Stimulated activated CD4-positive, alpha-beta T cell treated with anti-CD3 and anti-CD28 coated beads, Interleukin-15, amount 100 ng/mL, for 24 hours (primary cell): ENCODE measurements at places on chromosomes 7 and 10.

- peak; percentile 9 for DNase-seq
These were observed 787 bp upstream of the PLEKHA1 start for GRCh38 chr10:122373721-122374120.

- DNase-seq: no peak
These were observed 9.9 kb downstream of the VIM start for GRCh38 chr10:17237915-17238444.

DNA sequence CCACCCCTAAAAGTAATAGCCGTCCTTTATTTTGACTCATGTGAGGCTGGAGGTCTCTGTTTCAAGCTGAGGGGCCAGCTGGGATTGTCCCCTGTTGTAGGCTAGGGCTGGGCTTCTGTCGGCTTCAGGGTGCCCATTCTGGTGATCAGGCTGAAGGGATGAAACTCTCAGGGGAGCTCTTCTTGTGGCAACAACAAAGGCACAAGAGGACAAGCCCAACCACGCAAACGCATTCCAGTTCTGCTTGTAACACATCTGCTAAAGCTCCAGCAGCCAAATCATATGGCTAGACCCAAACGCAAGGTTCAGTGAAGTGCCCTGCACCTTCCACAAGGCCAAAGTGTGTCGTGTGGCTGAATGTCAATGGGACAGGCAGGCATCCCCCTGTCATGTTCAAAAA is 405.7 kb downstream of the INHBA start:
- DNase-seq: no peak

DNA sequence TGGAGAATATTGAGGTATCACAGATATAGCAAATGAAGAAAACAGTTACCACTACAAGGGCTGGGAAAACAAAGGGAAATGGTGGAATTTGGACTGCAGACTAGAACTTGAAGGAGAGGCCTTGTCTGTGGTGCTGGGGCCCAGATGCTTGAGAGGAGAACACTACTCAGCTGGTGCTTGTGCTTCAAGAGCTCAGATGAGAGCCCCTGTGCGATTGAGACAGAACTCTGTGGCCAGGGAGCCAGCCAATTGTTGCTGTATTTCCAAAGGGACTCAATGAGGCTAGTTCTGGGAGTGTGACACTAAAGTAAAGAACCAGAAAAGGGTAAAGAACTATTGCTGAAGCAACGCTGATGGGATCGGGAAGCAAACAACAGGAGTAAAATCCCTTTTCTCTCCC is 406.5 kb upstream of the SEMA3D start:
- no peak for DNase-seq

DNA sequence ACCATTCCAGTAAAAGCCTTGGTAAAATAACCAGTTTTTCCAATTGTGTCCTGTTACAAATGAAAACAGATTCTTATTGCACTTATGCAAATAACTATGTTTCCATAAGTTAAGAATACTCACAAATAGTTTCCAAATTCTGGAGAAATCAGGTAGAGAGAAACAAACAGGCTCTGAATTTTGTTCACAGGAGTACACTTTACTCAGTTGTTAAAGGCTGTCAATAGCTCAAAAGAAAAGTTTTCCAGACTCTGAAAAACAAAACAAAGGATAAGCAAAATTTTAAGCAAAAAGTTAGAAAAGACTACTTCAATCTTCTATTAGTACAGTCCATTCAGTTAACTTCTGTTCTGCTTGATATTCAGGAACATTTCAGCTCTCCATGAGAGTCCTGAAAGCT is 32.8 kb upstream of the ZNF365 start:
- no peak for DNase-seq

GRCh38 chr7:111855842-111856227 is 293.5 kb upstream of the IMMP2L start:
- no peak for DNase-seq

- no peak for DNase-seq
These were observed 15.3 kb downstream of the POLL start for GRCh38 chr10:101572785-101573184.

DNA sequence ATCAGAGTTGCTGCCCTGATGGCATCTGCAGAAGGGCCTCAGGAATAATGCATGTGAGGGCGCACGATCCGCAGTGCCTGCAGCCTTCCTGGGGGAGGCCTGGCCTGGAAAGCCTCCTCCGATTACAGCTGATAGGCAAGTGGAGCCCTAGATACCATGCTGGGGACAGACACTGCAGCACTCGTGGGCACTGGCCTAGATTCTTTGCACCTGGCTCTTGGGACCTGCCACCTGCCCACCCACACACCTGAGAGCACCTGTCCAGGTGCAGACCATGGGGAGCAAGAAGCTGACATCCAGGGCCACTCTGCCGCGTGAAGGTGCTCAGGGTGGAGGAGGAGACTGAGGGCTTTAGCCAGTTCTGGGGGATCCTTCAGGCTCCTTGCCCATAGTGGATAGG is 14.8 kb downstream of the YKT6 start:
- no peak for DNase-seq

DNA sequence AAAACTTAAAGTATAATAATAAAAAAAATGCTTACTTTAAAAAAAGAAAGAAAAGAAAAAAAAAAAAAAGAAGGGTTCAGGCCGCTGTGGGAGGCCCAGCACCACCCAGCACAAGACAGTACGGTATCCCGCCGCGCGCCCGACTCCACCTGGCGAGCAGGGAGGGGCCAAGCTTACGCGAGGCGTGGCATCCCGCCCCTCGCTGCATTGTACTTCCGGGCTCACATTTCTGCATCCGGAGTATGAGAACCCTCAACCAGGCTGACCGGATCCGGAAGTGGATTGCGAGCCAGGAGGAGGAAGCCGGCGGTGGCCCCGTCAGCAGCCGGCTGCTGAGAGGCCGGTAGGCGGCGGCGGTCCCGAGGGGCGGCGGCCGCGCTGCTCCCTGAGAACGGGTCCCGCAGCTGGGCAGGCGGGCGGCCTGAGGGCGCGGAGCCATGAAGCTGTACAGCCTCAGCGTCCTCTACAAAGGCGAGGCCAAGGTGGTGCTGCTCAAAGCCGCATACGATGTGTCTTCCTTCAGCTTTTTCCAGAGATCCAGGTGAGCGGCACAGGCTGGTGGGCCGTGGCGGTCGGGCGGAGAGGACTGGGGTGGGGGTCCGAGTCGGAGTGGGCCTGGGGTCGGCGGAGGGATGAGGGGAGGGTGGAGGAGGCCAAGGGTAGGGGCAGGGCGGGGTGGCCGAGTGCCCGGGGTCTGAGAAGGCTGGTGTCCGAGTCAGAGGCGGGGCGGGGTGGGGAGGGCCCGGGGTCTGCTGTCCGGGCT is at the start of gene YKT6:
Gene YKT6 (plus strand): TSS at position 280 of the 763 bp plus-strand sequence. CDS start 158 bp downstream, at position 438.
- peak; percentile 97 for DNase-seq

DNA sequence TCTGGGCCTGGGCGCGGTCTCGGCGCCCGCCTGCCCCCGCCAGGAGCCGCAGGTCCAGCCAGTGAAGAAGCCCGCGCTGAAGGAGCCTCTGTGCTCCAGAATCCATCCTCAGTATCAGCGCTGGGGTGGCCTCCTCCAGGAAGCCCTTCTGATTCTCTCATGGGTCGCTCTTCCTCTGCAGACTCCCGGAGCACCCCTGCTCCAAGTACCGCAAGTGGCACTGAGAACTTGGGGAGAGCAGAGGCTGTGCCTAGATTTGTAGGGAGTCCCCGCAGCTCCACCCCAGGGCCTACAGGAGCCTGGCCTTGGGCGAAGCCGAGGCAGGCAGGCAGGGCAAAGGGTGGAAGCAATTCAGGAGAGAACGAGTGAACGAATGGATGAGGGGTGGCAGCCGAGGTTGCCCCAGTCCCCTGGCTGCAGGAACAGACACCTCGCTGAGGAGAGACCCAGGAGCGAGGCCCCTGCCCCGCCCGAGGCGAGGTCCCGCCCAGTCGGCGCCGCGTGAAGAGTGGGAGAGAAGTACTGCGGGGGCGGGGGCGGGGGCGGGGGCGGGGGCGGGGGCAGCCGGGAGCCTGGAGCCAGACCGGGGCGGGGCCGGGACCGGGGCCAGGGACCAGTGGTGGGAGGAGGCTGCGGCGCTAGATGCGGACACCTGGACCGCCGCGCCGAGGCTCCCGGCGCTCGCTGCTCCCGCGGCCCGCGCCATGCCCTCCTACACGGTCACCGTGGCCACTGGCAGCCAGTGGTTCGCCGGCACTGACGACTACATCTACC is at the start of gene ALOX5:
Gene ALOX5 (plus strand): TSS at position 641 of the 774 bp plus-strand sequence. CDS start 64 bp downstream, at position 705.
- DNase-seq: peak; percentile 37

DNA sequence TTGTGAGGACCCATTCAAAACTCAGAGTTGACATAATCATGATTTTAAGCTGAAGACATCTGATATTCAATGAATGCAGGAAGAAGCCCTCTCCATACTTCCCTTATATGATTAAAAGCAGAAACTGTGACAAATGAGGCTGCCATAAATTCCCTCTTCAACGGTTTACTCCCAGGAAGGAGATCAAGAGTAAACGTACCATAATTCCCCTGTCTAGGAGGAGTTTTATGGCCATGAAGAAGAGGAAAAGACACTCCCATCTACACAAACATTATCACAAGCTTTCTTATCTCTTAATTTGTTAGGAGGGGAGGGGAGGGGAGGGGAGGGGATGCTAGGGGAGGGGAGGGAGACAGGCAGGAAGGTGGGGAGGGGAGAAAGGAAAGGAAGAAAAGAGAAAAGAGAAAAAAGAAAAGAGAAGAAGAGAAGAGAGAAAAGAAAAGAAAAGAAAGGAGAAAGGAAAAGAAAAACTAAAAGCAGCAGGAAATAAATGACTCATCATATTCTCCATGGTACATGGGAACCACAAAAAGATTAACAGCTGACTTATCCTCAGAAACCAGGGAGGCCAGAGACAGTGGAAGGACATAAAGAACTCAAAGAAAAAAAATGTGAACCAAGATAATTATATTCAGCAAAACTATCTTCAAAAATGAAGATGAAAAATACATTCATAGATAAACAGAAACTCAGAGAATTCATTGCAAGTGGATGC is 121.6 kb downstream of the ALOX5 start:
- no peak for DNase-seq

- DNase-seq: no peak
These were observed 89.0 kb upstream of the PHYHIPL start for GRCh38 chr10:59087486-59087885.

GRCh38 chr7:26857506-26858240 is 6.7 kb downstream of the SKAP2 start:
- DNase-seq: peak; percentile 9

DNA sequence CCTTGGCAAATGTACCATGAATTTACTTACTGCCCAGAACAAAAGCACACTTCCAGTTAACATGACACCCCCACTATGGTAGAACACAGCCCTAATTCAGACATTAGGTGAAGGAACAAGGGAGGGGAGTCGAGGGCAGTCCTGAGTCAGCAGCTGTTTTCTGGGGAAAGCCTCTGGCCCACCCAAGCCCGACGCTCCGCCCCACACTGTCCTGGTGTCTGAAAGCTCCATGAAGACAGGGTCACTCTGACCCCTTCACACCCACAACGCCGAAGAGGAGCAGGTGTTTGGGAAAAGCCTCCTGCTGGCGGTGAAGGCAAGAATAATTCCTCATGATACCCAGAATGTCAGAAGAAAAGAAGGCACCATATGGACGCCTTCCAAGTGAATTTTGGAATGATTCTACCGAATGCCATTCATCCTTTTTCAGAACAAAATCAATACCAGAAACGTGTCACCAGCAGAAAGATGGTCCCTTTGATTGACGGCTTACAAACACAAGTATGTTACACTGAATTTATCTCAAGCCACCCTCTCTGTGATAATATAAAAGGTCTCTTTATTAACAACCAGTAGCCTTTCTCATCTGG is 172.1 kb downstream of the DIP2C start:
- DNase-seq: no peak

DNA sequence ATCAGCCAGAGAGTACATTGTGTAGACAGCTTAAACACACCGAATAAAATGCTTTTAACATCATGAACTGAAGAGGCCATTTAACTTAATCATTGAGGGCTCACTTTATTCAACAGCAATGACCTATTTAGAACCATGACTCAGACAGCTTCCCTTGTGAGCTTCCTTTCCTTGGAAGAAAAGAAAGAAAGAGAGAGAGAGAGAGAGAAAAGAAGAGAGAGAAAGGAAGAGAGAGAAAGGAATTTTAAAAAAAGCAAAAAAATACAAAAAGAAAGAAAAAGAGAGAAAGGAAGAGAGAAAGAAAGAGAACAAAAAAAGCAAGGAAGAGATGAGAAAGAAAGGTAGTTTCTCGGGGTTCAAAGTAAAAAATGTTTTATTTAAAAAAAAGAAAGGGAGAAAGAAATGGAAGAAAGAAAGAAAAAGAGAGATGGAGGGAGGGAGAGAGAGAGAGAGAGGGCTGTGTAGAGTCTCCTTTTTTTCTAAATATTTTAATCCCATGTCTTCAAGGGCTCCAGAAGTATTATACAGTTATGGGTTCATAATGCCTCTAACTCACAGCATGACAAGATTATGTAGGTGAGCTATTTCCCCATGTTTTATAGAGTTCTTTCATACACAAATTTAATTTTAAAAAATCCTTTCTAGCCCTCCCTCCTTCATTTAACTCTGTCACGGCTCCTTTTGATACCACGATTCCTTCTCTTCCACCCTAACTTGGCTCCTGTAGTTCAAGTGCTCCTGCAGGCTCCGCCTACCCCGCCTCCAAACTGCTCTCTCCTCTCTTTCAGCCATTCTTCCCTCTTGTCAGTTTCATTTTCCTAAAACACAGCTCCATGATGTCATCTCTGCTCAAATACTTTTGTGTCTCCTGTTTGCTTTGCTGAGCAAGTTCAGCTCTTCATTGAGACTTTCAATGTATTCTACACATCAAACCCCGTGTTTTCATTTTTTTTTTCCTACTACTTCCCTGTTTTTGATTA is 85.5 kb downstream of the PRTFDC1 start:
- DNase-seq: no peak

- no peak for DNase-seq
These were observed 251.9 kb upstream of the ZNF32 start for GRCh38 chr10:43900571-43900970.

DNA sequence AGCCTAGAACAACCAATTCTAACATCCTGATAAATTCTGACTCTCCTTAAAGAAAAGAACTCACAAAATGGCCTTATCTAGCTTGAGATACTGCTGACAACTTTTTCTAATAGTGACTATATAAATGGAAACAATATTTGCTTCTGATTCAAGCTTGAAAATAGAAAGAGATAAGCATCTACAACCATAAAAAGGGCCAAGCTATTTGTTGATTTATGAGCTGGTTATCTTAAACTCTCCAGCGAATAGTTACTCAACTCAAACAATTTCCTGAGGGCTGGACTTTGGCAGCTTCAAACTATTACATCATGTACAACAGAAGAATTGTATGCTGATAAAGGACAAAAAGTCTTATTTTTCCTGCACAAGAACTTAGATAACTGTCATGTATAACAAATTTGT is 4.6 kb downstream of the USP54 start:
- no peak for DNase-seq

DNA sequence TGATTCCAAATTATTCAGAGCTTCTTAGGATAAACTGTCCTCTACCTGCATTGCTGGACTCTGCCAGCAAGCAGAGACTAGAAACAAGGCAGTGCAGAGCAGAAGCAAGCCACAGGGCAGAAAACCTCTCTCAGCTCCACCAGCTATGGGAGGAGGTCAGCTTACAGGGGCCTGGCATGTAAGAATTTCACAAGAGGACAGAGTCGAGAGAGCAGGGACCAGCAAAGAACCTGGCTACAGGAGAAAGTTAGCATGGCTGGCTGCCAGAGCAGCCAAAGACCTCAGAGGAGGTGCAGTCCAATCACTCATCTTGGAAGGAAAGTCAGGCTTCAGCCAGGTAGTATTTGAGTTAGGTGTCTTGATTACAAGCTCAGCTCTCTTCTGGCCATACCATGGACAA is 62.9 kb downstream of the ENO4 start:
- no peak for DNase-seq

- no peak for DNase-seq
These were observed 186.7 kb upstream of the HGF start for GRCh38 chr7:81956520-81956919.

GRCh38 chr10:129963641-129964501 is at the start of gene EBF3:
TSS of gene EBF3 (minus strand) at chr10:129964274. CDS start at chr10:129963768, 506 bp downstream.
- DNase-seq: peak; percentile 62
